Stimulated activated CD8-positive, alpha-beta memory T cell treated with anti-CD3 and anti-CD28 coated beads, Interleukin-15, amount 100 ng/mL, for 48 hours (primary cell): ENCODE measurements at places on chromosomes 6 and 20.

DNA sequence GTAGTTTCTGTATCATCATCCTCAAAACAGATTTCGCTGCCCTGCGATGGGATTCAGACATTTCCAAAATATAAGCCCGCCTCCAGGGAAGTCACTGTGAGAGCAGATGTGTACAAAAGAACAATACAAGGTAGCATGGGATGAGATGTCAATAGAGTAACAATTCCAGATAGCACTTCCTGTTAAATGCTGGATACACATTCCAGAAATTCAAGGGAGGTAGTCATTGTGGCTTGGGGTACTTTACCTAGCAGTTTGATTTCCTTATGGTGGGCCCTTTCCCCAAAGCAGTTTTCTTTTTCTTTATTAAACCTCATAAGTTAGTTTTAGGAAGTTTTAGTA, 2.5 kb downstream of the RNF217 start:
- DNase-seq: no peak

DNA sequence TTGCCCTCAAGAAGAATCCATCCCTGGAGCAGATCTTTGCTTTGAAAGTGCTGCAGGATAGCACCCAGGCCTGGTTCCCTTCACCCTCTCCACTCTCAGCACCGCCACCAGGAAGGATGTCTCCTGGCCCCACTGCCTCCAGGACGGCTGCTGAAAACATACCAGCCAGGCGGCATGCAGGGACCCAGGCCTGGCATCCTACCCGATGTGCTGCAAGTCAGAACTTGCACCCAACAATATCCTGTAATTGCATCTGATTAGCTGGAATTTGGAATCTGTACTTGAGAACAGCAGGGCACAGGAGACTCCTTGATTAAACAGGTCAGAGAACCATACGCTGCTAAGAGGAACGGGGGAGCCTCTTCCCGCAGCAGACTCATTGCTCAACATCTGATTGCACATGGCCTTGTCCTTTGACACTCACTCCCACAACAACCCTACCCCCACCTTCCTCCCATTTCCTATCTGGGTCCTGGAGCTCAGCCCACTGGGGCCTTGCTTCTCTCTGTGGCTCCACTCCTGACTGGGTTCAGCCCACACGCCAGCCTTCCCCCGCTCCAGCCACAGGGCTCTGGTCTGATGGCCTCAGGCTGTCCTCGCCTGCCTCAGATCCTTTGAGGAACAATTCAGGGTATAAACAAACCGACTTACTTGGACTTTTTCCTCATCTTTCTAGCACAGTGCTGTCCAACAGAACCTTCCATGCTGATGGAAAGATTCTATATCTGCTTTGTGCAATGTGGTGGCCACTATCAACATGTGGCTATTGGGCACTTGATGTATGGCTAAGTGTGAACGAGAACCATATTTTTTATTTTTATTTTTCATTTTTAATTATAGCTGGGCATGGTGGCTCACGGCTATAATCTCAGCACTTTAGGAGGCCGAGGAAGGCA, 78.0 kb downstream of the FGD2 start:
- DNase-seq: no peak

- no peak for DNase-seq
Measured at GRCh38 chr6:42616716-42617115, 52.9 kb downstream of the UBR2 start.

DNA sequence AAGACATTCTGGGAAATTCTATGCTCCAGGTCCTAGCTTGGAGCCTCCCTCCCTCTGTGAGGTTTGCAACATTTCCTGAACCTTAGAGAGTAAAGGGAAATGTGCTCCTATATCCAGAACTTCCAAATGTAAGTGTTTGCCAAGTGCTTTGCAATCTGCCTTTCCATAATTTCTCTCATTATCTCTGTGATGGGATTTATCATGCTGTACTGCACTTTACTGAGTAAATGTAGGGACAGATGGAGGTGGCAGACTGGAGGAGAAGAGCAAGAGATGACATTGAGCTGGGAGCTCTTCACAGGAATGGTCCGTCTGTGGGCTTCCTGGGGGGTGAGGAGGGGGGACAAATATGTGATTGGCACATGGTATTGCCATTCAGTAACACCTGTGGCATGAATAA, 184.3 kb downstream of the SOX4 start:
- DNase-seq: no peak

GRCh38 chr20:34956751-34957472, 1.2 kb downstream of the MYH7B start:
- DNase-seq: no peak

GRCh38 chr6:74549746-74550145, 656.1 kb downstream of the COL12A1 start:
- DNase-seq: no peak

DNA sequence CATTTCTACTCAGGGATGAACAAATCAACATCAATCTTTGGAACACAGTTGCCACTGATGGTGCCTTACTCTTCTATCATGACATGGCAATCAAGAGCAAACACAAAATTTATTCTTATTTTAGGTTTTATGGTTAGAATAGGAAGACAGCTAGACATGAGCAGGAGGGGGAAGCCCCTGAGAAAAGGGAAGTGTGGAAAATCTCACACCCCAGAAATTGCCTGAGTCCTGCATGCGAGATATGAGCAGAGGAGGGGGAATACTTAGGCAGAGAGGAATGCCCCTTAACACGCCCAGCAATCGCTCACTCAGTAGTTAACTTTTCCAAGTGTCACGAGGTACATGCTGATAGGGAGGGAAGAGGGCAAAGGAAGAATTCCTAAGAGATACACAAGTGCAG, 79.3 kb downstream of the PLG start:
- no peak for DNase-seq

GRCh38 chr6:20630136-20630535, 95.9 kb downstream of the CDKAL1 start:
- no peak for DNase-seq

DNA sequence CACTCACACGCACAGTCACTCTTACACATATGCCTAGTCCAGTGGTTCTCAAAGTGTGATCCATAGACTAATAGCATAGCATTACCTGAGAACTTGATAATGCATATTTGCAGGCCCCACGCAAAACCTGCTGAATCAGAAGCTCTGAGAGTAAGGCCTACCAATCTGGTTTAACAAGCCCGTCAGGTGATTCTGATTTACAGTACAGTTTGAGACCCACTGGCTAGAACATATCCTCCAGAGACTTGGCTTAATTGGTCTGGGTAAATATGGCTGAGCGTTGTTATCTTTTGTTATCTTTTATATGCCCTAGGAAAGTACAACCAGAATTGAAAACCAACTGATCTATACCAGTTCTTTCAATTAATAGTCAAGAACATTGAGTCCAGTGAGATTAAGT, 9.6 kb downstream of the TSPYL4 start:
- DNase-seq: no peak

GRCh38 chr20:4318891-4319290, 303.5 kb upstream of the RNF24 start:
- DNase-seq: no peak

DNA sequence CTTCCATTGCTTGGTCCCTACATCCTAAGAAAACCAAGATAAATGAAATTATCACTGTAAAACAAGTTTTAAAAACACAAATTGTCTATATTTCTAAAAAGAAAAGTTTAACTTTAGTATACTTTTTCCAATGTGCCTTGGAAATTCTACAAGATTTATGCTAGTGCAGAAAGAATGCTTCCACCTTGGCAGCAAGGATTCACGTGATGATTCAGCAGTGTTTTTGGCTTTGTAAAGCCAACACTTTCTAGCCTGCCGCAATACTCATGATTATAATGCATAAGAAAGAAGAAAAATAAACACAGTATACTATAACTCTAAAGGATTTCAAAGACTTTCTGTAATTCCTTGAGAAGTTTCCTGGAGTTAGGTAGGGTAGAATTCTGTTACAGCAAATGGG, 442.7 kb downstream of the TENT5A start:
- no peak for DNase-seq

- no peak for DNase-seq
Measured at GRCh38 chr6:90466154-90466940, 120.5 kb downstream of the MAP3K7 start.

DNA sequence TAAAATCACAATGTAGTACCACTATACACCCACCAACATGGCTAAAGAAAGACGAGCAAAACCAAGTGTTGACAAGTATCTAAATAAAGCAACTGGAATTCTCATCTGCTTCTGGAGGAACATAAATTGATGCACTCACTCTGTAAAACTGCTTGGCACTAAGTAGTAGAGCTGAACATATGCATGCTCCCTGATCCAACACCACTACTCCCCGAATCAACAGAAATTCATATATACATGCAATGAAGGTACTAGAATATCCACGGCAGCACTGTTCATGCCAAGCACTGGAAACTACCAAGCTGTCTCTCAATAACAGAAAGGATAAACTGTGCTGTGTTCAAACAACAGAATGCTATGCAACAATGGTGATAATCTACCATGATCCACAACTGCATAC, 219.5 kb upstream of the RIN2 start:
- no peak for DNase-seq

DNA sequence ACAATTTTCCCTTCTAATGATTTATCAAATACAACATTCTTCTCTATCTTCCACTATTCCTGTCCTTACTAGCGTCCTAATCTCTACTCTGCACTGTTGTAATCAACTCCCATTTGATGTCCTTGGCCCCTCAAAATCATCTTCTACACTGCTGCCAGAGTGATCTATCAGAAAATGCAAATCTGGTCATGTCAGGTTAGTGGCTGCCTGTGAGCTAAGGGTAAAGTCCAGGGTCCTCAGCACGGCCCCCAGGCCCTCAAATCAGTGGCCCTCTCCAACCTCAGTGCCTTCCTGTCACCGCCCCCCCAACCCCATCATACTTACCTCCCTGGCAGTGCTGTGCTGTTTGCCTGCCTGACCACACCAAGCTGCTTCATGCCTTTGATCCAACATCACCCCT, 3.8 kb downstream of the LYRM4 start:
- DNase-seq: no peak

DNA sequence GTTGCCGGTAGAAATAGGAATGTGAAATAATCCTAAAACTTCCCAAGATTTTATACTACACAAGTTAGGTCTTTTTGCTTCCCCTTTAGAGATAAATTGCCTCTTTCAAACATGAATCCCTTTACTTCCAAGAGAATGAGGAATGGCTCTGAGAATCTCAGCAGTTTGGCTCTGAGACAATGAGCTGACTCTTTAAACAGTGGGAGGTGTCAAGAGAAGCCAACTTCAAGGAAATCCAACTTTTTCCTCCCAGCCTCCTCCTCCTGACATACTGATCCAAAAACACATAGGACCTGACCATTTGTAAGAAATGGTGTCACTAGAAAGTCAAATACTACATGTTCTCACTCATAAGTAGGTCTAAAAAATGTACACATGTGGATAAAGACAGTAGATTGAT, 154.2 kb downstream of the ALDH8A1 start:
- no peak for DNase-seq

- DNase-seq: no peak
Measured at GRCh38 chr6:29494131-29494530, 6.4 kb upstream of the MAS1L start.

GRCh38 chr6:137800762-137801161, 66.3 kb upstream of the TNFAIP3 start:
- DNase-seq: no peak

- no peak for DNase-seq
Measured at GRCh38 chr6:17439243-17439993, 46.0 kb downstream of the CAP2 start.

DNA sequence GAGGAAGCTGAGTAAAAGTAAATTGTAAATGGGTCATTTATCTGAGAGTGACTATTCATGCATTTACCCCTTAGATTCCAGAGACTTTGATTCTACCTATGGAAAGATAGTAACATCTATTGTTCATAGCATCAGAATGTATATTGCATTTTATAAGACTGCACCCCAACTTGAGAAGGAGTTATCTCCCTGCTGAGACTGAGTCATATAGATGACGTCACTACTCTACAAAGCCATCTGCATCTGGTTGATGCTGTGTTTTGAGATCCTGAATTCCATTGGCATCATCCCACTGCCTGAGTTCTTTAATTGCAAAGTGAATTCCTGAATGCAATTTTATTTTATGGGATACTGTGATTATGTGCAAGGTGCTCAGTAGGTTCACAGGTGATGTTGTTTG, 444.0 kb upstream of the SLC35B3 start:
- DNase-seq: no peak

GRCh38 chr6:107624541-107624940, 134.6 kb downstream of the SOBP start:
- no peak for DNase-seq
